Bronchus fibroblast of lung (primary cell): ENCODE measurements at places on chromosomes 7 and 10. TPM values are rescaled to one million over a fixed set of nuclear protein-coding genes. Genes with fewer than 3 reads are reported as not detected.

PAX4 gene
- not detected in 2 replicates for total RNA-seq

TIMM23B gene
- total RNA-seq, result 9.7 and 11.8 TPM in 2 replicates

TEX47 gene
- total RNA-seq, result not detected in 2 replicates

ICA1 gene
- total RNA-seq, result 1.0 TPM in 2 replicates
